ENCODE measurements at places on chromosomes 12 and 14.

GRCh38 chr12:121314431-121314830, 17.9 kb upstream of the CAMKK2 start:
- no peak for DNase-seq

GRCh38 chr12:123967121-123967586, 5.5 kb downstream of the CCDC92 start:
- no peak for DNase-seq

GRCh38 chr12:45017916-45018315, 33.0 kb downstream of the DBX2 start:
- DNase-seq, result no peak

- DNase-seq, result no peak
Observed at GRCh38 chr12:93048656-93049055, 119.6 kb upstream of the EEA1 start.

GRCh38 chr12:75656648-75657047, 145.2 kb upstream of the KRR1 start:
- DNase-seq, result peak; percentile 89

DNA sequence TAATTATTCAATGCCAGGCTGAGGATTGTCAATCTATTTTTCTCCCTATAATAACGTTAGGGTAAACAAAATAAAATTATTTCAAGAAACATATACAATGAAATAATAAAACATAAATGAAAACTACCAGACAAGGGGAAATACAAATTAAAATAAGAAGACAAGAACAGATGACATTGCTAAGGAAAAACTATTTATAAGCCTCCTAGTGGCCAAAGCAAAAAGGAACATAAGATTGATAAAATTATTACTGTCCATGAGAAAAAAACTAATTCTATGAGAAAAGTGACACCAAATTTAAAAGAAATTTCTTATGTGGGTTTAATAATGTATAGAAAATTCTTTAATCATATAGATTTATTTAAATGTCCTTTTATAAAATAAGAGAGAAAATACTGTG, 294.7 kb downstream of the TTC6 start:
- DNase-seq, result no peak

- DNase-seq, result no peak
Observed at GRCh38 chr12:26109343-26109881, 15.4 kb downstream of the BHLHE41 start.

DNA sequence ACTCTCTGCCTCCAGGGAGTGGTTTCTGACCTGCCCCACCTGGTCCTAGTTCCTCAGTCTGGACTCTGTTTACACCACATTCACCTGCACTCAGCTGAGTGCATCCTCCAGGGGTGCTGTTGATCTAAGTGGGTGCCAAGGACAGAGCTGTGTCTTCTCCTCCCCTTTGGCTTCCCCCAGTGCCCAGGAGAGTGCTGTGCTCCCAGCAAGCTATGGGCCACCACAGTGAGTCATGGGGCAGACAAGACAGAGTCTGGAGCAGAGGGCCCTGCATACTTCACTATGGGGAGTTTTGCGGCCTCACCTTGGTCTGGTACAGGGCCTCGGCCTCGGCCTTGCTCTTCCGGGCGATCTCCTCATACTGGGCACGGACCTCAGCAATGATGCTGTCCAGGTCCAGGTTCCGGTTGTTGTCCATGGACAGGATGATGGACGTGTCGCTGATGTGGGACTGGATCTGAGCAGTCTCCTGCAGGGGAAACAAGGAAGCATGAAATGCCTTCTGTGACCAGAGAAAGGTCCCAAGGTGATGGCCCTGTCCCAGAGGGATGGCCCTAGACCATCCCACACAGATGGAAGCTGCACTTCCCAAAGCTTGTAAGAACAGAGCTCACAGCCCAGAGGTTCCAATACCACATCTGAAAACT, 4.9 kb downstream of the KRT73 start:
- no peak for DNase-seq

GRCh38 chr12:100993916-100994450, 199.4 kb downstream of the ANO4 start:
- no peak for DNase-seq

DNA sequence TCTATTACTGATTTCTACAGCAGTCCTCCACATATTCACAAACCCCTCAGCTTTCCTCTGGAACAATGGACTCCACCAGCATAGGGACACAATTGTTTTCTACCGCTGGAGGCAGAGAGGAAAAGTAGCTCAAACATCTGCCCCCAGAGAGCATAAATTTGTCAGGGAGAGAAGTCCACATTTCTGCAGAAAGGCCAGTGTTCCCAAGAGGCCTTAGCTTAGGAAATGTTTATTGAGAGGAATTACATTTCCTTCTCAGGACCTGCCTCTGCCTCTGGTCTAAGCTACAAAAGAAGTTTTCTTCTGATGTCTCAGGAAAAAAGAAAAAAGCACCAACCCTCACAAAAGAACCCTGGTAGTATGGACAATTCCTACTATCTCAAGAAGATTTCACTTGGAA, 217.8 kb upstream of the BMP4 start:
- DNase-seq, result no peak

- DNase-seq, result peak; percentile 30
Observed at GRCh38 chr14:66662374-66662773, 154.4 kb downstream of the GPHN start.

Measured in M059J (cell line).